ENCODE measurements at places on chromosomes 5 and 9.

DNA sequence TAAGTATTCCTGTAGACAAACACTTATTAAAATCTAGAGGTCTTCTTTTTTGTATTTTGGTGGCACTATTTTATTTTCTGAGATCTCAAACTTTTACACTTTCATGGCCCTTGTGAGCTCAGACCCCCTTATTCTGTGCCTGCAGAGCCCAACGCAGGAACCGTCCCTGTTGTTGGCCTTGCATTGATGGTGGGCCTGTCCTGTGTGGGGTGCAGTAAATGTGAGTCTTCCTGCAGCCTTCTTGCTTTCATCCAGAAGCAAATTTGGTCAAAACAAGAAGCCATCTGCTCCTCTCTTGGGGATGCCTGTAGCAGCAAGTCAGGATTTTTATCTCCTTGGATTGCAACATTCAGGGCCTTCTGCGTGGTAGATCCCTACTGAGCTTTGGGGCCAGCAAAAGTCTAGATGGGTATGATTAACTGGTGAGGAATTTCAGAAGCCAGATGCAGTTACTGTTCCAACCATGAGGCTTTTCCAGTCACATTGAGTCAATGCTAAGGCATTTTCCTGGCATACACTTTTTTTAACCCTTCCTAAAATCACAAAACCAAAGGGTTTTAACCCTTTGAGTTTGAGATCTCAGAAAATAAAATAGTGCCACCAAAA lies 31.7 kb downstream of the BASP1 start:
- DNase-seq, result peak; percentile 99

DNA sequence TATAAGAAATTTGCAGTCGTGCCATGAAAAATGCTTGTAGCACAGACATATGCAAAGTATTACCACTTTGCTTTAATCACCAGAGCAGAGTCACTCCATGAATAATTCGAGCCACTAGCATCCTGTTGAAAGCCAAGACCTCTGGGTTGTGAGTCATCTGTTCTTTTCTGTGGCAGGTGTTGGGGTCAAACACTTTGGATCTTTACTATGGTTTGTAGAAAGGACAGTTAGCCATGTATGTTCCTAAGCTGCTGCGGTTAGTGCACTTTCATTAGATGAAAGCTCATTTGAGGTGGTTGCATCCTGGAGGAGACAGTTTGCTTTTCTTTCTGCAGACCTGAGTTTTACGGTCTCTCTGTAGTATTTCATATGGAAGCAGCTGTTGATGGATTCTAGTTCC lies 223.7 kb downstream of the DMRT2 start:
- peak; percentile 26 for DNase-seq

- DNase-seq, result no peak
These were observed 115.5 kb downstream of the COL23A1 start for GRCh38 chr5:178474562-178475184.

- no peak for DNase-seq
These were observed 509 bp downstream of the LVRN start for GRCh38 chr5:115962565-115963402.

DNA sequence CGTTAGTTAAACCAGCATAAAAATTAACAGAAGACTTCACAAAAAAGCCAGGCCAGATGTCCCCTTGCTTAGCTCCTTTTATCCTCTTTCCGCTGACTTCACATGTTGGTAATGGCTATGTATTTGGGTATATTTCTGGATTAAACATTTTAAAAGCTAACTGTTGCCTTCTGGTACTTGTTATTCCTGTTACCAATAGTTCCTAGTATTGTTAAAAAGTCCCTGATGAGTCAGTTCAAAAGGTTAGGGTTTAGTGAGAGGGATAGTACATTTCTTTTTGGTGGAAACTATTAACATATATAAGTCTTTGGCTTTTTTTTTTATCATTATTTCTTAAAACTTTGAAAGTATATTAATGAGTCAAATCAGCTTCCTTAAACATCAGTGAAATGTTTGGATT lies 103.2 kb upstream of the ELL2 start:
- no peak for DNase-seq

- DNase-seq, result no peak
These were observed 55.2 kb upstream of the TMEM252 start for GRCh38 chr9:68595868-68596267.

DNA sequence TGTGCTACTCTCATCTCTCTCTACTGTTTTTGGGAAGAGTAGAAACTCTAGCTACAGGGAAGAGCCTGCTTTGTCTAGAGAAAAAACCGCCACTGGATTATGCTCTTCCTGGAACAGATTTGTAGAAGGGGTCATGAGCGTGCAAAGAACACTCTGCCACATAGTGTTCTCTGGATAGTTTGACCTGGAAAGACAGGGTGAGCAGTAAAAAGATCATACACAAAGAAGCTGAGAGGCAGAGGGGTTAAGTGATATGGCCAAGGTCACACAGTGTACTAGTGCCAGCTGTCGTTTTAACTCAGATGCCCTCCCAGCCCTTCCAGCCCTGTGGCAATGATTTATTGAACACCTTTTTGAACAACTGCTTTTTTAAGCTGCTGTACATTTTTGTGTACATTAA lies 182.2 kb downstream of the NNT start:
- DNase-seq, result no peak

DNA sequence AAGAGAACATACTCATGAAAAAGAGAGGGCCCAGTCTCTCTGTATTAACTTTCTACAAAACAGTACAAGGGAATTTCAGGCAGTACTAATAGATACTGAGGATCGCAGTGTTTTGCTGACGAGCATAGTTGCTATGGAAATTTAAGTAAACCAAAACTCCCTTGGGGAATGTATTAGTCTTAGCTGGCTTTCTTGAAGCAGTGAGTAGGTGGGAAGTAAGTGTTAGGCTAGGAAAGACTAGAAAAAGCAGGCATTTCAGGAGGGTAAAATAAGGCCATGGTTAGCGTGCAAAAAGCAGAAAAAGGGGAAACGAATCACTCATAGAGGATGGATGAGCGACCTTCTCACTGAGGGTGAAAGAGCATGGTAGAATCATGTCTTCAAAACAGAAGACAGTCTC lies 84.3 kb upstream of the ACTBL2 start:
- no peak for DNase-seq

- no peak for DNase-seq
These were observed 547.1 kb downstream of the CDH12 start for GRCh38 chr5:22306011-22306410.

GRCh38 chr9:133525677-133526076 lies 918 bp upstream of the MYMK start:
- DNase-seq, result no peak

GRCh38 chr5:76529464-76530344 lies 93.5 kb downstream of the F2RL2 start:
- DNase-seq, result no peak

DNA sequence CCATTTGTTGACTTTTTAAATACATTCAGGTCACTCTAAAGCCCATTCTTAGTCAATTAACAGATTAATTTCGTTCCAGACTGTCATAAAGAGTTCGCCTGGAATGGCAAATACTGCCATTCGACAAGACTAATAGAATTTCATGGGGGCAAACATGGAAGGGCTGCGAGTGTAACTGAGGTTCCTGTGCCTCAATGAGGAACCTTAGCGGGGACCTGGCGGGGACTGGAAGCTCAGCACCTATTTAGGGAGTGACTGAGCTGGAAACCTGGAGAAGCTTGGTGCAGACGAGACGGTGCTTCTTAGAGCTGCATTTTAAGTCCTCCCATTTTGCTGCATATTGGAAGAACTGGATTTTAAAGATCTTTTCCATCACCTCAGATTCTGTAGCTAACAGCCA lies 3.4 kb downstream of the VCAN start:
- DNase-seq, result no peak

- DNase-seq, result no peak
These were observed 252.9 kb upstream of the SLC24A2 start for GRCh38 chr9:20041697-20042081.

- no peak for DNase-seq
These were observed 243.7 kb downstream of the SEMA5A start for GRCh38 chr5:9302218-9302617.

- no peak for DNase-seq
These were observed 57.1 kb downstream of the RPS23 start for GRCh38 chr5:82221020-82221419.

- DNase-seq, result no peak
These were observed 263.4 kb downstream of the AUH start for GRCh38 chr9:91098203-91098850.

GRCh38 chr5:140011297-140011802 lies 31.7 kb downstream of the NRG2 start:
- DNase-seq, result peak; percentile 6

DNA sequence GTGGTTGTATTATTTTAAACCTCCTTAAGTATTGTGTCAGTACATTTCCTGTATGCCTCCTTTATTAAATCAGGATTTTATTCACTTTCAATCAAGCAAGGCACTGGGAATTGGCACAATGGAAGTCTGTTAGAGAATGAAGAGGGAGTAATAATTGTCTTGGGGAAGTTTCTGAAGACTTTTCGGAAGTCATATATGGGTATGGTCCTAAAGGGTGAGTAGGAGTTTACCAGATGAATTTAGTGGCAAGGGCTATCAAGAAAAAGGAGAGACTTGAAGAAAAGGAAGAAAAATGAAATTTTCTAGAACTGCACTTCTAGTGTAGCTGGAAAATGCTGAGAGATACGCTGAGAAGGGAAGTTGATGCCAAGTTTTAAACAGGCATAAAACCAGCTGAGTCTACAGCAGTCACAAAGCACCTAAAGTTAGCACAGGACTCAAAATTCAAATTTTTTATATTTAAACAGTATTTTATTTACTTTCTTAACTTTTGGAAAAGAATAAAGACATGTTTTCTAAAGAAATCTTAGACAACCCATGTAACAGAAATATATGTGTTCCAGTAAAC lies 184.9 kb downstream of the SMC2 start:
- DNase-seq, result no peak

- DNase-seq, result peak; percentile 81
These were observed 4.8 kb upstream of the F2RL1 start for GRCh38 chr5:76813982-76814562.

- DNase-seq, result no peak
These were observed 84.4 kb downstream of the RAPGEF6 start for GRCh38 chr5:131550606-131551005.

DNA sequence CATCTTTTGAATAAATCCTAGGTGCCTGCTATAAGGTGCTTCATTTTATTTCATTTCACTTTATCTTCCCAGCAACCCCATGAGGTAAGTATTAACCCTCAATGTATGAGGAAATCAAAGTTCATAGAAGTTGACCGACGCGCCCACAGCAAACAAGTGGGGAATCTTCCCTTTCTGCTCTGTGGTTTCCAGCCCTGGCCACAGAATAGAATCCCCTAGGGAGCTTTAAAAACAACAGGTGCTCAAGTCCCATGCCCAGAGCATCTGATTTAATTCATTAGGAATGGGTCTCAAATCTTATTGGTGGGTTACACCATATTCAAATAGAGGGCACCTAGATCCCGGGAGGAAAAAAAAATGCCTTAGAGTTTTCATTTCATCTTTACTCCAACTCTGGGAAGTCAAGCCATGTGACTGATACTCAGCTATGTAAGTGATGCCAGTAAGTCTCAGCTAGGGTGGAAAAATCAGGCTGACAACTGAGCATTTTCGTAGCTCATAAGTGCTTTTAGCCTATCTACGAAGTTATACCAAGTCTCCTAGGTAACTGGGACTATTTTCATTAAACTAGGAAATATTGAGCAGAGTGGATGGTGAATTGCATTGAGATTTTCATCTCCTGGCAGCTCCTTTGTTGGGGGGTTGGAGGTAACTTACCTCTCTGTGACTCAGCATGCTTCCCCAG lies 353.4 kb upstream of the SLC30A5 start:
- DNase-seq, result no peak

- DNase-seq, result no peak
These were observed 63.5 kb downstream of the ZNF474 start for GRCh38 chr5:122192497-122193496.

GRCh38 chr5:5285906-5286305 lies 136.6 kb upstream of the ICE1 start:
- no peak for DNase-seq

- DNase-seq, result no peak
These were observed 35.7 kb upstream of the MSX2 start for GRCh38 chr5:174688441-174689354.

DNA sequence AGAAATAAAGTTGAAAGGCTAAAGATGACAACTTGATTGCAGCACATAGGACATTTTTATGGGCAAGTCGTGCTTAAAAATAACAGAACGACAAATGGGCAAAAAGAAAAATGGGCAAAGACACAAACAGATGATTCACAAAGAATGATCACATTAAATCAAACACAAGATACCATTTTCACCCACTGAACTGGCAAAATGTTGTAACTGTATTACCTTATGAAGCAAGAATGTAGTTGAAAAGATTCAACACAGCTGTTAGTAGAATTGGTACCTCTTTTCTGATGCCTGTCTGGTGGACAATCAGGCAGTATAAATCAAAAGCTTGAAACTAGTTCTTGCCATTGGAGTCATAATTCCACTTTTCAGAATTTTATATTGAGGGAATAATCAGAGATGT lies 81.0 kb upstream of the PALM2AKAP2 start:
- DNase-seq, result no peak

GRCh38 chr5:73960426-73960825 lies 334.4 kb downstream of the ARHGEF28 start:
- no peak for DNase-seq

DNA sequence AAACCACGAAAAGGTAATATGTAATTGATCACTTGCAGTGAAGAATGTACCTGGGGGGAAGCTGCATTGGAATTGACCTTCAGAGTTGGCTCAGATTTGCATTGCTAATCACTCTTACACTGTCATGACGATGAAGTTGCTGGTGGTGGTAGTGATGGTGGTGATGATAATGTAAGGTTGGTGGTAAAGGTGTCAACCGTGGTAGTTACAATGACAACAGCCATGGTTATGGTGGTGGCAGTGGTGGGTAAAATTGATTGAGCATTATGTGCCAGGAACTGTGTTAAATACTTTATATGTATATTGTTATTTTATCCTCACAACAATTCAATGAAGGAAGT lies 282.4 kb downstream of the NR3C1 start:
- no peak for DNase-seq

DNA sequence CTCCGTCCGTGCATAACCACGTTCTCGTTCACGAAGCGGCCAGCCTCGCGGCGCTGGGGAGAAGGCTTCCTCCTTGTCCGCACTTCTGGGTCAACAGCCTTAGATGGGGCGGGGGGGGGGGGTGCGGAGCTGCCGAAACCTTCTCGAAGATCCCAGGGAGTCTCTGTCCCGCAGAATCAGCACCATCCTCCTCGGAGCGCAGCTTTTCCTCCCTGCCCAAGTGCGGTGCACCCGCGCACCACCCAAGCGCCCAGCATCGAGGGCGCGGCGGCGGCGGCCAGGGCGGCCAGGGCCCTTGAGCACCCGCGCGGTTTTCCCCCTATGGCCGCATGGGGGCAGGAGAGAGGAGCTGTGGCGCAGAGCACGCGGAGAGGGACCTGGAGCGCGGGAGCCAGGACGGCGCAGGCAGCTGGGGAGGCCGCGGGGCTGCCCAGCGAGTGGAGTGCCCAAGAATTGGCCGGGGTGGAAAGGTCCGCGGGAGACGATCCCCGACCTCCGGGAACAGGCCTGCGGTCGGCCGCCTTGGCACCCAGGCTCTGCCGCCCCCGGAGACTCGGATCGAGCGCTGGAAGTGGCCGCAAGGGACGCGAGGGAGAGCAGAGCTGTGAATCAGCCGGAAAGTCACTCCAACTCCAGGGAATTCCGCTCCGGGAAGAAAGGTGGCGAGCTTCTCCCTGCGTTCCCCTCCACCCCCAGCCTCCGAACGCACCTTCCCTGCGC lies 43.1 kb downstream of the TMEM174 start:
- DNase-seq, result peak; percentile 56

GRCh38 chr5:133935667-133935940 lies 32.8 kb downstream of the C5orf15 start:
- no peak for DNase-seq

Measured in HS-5 (cell line).